ENCODE measurements at places on chromosomes 2 and 18.

- DNase-seq: no peak
These were observed 195.7 kb downstream of the SMAD7 start for GRCh38 chr18:48754993-48755473.

- DNase-seq: no peak
These were observed 85.3 kb upstream of the ITGA6 start for GRCh38 chr2:172342078-172342477.

DNA sequence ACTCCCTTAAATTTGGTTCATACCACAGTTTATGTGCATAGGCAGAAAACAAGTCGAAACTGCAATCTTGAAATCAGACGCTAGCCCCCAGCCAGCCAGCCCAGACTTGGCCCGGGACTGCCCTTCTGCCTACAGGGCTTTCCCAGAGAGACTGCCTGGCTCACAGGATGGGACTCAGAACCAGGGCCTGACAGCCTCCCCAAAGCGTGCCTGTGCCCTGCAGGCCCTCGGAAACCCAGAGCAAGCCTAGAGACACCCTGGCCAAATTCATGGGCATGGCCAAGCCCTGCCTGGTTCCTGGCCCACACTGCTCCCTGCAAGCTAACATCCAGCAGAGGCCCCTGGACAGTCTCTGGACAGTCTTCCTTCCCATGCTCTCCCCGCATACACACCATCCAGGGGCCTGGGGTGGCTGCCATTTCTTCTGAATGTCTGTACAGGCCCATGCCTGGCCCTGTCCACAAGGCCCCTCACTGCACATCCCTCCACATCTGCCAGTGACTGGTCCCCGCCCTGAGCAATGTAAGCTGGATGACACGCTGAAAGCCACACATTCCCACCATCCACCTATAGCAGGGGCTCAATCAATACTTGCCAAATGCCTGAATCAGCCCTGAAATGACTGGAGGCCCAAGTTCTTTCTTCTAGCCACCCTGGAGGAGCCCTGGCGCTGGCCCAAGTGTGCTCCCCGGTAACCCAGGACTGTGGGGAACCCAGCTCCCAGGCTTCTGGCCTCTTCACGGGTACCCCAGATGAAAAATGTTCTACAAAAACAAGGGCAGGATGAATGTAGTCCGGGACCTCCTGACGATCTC, 73.1 kb downstream of the HDAC4 start:
- no peak for DNase-seq

DNA sequence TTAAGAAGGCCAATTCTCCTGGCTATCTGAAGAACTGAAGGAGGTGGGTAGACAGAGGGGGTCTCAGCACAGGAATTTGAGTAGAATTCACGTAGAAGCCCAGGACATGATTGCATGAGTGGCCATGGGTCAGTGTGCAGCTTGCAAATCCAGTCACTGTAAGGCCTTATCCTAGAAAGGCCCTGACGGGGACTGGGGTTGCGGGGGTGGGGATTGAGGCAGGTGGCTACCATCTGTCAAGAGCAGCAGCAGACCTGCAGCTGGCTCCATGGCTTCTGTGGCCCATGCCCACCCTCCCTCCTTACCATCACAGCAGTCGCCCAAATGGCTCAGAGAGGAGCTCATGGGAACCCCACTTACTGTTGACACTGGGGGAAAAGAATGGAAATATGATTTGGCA, 34.6 kb upstream of the SLC14A1 start:
- DNase-seq: no peak

DNA sequence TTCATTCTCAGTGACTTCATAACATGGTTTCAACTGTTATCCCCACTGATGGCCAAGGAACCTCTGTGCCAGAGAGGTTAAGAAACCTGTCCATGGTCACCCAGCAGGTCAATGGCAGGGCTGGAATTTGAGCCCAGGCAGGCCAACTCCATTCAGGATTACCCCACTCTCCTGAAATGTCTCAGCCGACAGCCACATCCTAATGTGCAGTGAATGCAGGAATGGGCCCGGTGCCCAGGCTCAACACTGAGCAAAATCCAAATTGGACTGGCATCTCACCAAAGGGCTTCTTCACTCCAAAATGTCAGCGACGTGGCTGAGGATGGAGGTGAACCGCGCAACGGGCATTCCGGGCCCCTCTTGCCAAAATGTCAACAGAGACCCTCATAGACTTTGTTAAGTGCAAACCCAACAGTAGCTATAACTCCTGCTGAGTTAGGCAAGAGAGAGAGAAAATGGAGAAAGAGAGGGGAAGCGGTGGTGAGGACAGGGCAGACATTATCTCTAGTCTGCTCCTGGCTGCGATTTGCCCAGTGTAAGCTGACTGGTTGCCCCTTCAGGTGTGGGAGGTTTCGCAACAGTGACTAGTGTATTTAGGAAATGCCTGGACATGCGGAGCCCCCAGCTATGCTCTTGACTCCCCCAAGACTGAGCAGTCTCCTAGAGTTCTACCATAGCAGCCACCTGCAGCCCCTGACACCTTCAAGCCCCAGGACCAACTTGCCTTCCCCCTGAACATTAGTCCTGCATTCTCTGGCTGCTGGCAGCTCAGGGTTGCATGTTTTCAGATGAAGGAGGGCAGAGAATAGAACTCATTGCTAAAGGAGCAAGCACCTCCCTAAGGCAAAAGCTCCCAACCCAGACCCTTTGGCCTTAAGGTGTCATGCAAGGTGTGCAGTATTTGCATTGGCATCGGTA, 167.7 kb downstream of the ANAPC1 start:
- DNase-seq: no peak

GRCh38 chr2:239275044-239275685, 125.7 kb downstream of the HDAC4 start:
- DNase-seq: no peak

- DNase-seq: no peak
These were observed 294.3 kb downstream of the PTGR3 start for GRCh38 chr18:74914648-74915047.

GRCh38 chr2:191637182-191638078, 40.5 kb upstream of the NABP1 start:
- no peak for DNase-seq

GRCh38 chr2:230932556-230933511, 7.8 kb upstream of the GPR55 start:
- DNase-seq: no peak

DNA sequence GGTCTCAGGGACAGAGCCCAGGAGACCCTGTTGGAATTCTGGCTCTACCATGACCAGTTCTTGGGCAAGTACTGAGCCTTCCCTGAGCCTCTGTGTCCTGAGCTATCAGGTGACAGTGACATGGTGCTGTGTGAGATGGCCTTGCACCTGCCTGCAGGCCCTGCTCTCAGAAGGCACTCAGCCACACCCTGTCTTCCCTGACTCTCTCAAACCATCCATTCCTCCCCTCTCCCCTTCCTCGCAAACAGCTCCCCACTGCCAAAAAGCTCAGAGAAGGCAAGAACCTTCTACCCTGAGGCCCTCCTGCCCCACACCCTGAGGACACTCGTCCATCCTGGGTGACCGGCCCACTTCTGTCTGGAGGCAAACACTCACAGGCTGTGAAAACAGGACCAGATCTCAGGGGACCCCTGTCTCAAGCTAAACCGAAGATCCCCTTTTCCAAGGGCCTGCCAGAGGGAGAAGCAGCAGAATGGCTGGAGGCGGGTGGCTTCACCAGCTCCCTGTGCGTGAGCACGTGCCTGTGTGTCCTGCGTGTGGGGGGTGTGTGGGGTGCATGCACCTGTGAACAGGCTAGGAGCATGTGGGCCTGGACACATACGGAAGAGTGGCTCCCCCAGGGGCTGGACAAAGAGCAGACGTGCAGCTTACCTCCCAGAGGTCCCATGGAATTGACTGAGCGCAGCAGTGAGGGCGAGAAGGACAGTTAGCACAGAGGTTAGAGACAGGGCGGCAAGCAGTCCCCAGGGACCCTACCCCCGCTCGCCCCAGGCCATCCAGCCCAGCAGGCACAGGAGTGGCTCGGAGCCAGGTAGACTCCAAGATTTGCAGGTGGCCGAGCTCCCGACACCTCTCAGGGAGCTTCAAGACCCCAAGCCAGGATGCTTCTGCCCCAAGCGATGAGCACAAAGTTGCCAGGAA, 53.9 kb downstream of the BIN1 start:
- no peak for DNase-seq

GRCh38 chr2:11983401-11983800, 237.0 kb downstream of the LPIN1 start:
- DNase-seq: no peak

DNA sequence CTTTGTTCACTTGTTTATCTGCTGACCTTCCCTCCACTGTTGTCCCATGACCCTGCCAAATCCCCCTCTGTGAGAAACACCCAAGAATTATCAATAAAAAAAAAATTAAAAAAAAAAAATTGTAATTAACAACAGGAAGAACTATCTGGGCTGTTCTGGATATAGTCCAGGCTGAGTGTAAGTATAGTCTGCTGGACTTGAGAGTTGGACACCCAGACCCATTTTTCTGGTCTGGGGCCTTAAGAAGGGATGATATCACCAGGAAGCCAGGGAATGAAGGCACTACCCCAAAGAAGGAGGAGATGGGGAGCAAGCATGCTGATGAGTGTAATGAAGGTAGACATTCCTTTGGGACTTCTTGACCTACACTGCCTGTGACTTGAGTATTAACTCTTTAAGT, 72.1 kb upstream of the ZFP36L2 start:
- no peak for DNase-seq

GRCh38 chr2:64463781-64464180, 9.8 kb downstream of the LGALSL start:
- no peak for DNase-seq

DNA sequence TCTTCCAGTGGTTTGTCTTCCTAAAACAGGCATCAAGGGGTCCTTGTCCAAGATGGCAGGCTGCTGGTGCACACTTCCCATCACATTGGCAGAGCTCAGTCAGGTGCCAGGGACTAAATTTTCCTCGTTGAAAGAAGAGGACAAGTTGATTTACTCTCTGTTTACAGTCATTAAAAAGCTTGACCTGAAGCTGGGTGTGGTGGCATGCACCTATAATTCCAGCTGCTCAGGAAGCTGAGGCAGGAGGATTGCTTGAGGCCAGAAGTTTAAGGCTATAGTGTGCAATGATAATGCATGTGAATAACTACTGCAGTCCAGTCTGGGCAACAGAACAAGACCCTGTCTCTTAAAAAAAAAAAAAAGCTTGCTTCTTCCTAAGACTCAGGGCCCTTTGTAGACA, 3.6 kb upstream of the PLB1 start:
- DNase-seq: no peak

DNA sequence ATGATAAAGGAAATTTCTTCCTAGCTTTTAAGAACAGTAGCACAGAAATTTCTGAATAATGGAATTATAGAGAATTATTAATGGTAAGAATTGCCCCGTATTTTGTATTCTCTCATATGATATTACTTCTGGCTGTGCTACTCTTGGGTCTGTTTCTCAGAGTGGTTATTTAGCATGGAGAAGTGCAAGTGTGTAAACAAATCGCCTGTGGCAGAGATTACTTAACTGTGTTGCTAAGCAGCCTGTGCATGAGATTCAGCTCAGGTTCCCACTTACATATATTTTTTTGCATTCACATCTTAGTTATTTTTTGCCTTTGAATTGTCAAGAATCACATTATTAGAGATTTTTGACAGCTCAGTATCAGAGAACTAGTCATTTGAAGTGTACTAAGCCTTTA, 80.1 kb upstream of the NFATC1 start:
- DNase-seq: no peak

GRCh38 chr2:161703863-161704262, 79.6 kb downstream of the SLC4A10 start:
- no peak for DNase-seq

DNA sequence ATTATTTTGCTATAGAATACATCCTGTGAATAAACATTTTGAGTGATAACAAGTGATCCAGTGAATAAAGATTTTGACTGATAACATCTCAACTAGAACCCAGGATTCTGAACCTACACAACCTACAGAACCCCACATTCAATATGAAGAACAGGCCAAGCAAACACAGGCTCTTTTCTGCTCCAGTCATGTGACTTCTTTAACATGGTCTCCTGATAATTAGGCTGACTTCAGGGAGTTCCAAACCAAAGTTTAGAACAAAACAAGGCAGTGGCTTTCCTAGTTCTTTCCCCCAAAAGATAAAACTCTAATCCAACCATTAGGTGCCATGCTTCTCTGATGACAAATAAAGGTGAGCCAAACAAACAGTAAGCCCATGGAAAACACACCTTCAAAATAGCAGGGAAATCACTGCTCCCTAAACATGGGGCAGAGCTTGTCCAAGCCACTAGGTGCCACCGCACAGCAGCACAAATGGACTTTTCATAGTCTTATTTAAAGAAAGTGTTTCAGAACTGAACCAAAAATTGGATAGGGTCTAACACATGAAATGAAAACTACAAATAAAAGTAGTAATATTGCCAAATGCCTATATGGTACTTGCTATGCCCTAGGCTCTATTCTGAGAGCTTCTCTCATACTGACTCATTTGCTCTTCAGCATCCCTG, 95.3 kb downstream of the EVA1A start:
- no peak for DNase-seq

- DNase-seq: no peak
These were observed 215.6 kb downstream of the ARHGAP15 start for GRCh38 chr2:143344780-143345179.

DNA sequence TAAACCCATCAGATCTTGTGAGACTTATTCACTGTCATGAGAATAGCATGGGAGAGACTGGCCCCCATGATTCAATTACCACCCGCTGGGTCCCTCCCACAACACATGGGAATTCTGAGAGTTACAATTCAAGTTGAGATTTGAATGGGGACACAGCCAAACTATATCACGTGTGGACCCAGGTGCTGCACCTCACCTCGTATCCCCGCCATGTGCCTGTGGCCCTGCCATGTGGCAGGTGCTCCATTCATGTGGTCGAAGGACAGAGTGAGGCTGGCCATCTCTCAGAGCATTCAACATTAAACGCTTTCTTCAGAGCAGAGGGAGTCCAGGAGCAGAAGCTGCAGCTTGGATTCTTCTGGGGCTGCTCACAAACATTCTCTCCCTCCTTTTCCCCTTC, 32.3 kb downstream of the MROH2A start:
- no peak for DNase-seq

DNA sequence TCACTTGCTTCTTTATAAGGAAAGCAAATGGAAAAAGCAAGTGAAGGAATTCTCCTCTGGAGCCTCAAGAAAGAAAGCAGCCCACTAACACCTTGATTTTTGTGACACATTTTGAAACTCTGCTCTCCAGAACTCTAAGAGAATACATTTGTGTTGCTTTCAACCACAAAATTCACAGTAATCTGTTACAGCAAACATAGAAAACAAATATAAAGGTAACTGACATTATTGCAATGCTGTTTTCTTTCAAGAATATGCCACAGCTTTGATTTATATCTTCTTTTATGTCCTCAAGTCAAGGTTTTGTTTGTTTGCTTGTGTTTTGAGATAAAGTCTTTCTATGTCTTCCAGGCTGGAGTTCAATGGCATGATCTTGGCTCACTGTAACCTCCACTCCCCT, 103.1 kb upstream of the FIGN start:
- no peak for DNase-seq

GRCh38 chr18:71450257-71450656, 1093.9 kb downstream of the CBLN2 start:
- no peak for DNase-seq

DNA sequence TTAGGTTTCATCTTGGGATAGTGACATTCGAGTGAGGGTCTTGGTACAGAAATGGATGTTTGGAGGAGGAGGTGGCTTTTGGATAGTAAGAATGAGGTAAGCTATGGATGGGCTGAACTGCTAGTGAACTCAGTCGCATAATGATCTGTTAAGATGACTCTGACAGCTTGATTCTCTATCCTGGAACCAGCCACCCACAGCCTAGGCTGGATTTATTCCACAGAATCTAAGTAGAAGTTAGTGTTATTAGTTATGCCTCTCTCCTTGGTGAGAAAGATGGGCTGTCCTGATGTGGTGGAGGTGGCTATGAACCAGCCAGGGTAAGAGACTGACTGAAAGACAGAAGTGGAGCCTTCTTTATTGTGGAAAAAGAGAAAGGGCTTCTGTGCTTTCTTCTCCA, 22.4 kb downstream of the IL36A start:
- no peak for DNase-seq

Measured in anterior cingulate cortex (tissue), 58 donors.